ENCODE measurements at places on chromosomes 6 and 20.
A peak's percentile ranks its signal among the peaks of the same experiment; 100 is the strongest.

DNA sequence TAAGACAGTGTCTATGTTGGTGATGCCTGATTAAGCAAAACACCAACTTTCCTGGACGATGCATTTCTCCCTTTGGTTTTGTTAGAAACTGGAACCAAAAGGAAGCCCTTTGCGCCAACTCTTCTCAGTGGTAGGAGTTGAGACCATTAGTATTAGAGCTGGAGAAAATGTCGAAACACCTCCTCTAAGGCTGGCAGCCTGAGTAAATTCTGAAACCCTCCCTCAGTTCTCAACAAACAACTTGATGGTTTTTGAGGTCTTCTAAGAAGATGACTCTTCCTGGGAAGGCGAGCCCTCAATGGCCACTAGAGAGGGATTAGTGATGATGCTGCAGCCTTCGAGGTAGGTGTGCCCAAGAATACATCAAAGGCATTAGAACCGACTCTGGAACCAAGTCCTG lies 78.4 kb upstream of the CCN6 start:
- no peak for DNase-seq

- no peak for DNase-seq
These were observed 3.8 kb downstream of the GID8 start for GRCh38 chr20:62941792-62942191.

DNA sequence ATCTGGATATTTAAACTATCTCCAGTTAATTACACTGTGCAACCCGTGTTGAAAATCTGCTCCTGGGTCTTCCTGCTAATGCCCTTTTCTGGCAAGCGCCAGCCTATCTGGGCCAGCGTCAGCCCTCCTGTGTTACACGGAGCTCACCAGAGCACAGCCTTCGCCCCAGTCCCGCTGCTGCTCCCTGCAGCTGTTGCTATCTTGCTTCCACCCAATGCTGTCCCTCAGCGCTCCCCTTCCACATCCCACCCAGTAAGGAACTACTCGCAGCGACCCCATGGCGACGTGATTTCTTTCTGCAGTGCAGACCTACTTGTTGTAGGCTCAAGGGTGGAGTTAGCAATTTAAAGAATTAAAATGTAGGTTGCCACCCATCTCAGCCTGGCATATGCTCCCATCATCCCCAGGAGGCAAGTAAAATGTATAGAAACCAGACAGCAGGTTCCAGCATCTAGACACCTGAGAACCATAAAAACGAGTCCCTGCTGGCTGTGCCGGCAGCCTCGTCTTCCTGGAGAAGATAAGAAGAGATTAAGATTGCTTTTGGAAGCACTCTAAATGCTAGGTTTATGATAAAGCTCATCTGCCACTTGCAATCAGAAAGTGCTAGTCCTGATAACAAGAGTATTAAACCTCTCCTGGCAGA lies 254.3 kb upstream of the FOXQ1 start:
- DNase-seq, result no peak

DNA sequence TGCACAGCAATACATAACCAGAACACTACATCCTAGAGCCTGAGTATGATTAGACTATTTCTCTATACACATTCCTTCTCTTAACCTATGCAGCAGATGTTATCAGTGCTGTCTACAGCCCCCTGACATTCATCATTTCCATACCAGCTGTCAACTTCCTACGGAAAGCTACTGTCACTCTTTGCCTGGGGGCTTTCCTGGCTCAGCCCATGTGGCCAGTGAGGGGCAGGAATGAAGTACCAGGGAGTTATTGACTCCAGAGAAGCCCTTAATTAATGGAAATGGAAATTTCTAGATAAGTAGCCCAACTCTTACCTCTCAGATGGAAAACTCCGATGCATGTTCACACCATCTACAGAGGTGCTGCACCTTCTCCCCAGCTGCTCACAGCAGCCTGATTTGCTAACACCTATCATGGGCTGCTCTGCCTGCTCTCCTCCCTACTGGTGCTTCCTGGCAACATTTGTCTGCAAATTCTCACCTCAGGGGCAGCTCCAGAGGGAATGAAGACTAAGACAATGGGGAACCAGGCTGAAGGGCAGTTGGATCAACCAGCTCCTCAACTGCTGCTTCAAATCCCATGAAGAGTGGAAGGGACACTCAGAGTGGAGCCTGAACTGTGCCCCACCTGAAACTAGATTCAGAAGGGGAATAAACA lies 59.6 kb downstream of the LINC00237 start:
- DNase-seq, result no peak

GRCh38 chr6:53793318-53794136 lies 1.3 kb upstream of the LRRC1 start:
- DNase-seq, result peak; percentile 12

DNA sequence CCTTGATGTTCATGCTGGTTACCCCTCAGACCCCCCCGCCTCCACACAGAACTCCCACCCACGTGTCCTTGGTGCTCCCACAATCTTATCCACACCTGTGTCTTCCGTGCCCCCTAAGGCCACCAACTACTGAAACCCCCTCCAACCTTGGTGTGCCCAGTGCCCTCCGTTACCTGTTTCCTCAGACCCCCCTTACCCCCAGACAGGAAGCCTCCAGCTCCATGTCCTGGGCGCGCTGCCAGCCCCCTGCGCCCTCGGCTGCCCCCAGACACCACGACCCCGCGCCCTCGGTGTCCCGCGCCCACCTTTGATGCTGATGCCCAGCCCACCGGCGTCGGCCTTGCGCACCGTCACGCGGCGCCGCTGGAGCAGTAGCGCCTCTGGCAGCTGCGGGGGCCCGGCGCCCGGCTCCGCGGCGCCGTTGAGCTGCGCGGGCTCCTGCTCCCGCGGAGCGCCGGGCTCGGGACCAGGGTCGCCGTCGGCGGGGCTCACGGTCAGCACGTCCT lies 504 bp downstream of the SNTA1 start:
- DNase-seq, result no peak

GRCh38 chr6:117075218-117075617 lies 190.1 kb upstream of the VGLL2 start:
- DNase-seq, result no peak

DNA sequence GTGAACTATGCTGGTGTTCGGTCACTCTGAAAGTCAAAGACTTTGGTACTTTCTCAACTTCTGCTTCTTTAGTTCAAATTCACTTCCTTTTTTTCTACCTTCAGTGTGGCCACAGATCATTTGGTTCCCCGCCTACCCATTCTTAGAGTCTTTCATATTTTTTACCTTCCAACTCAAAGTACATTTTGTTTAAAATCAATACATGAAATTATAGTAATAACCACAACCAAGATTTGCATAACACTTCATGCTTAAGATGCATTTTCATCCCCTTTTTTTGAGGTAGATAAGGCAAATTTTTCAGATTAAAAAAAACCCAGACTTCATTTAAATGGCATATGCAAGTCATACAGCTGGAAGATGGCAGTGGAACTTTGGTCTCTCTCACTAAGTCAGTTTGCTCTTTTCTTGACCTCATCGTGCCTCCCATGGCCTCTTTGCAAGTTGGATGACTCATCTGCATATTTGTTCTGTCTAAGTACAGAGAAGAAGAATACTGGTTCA lies 11.9 kb upstream of the CNR1 start:
- DNase-seq, result no peak

DNA sequence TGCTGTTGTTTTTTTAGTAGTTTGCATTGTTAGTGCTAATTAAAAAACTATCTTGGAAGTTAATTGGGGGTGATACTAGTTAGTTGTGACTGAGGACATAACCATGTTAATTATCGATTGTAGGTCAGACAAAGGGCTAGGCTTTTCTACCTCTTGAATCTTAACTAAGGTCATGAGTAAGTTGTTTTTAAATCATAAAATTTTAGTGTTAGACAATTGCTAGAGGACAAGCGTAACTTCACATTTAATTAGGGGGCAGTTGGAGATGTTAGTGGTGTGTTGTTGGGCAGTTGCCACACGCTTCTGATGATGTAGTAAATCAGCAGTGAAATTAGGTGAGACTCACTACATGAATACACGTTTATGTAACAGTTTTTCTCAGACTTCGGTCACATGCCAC lies 619.1 kb upstream of the FLRT3 start:
- DNase-seq, result no peak

DNA sequence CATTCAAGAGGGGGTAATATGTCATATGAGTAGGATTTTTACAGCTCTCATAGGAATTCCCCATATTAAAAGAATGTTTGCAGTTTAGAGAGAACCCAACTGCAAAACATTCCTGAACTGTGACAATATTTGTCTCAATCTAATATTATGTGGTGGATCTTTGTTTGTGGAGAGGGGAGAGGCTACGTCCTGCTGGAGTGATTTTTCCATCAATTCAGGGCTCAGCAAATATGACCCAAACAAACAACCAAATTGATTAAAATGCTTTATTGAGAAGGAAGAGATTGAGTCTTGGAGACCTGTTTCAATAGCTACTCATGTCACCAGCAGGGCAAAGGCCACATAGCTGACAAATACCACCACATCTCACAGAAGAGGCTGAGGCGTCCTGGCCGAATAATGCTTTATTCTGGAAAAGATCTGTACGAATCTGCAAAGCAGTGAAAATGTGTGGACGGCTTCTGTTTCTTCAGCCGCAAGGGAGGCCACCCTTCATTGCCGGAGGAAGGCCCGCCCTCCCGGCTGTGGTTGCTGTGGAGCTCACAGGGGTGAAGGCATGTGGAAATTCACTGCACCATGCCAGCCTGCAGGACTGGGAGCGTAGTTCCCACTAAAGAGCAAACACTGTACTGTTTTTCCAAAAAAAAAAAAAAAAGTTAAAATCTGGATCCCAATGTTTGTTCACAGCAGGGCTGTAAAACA lies 89.7 kb upstream of the QKI start:
- DNase-seq, result peak; percentile 54

DNA sequence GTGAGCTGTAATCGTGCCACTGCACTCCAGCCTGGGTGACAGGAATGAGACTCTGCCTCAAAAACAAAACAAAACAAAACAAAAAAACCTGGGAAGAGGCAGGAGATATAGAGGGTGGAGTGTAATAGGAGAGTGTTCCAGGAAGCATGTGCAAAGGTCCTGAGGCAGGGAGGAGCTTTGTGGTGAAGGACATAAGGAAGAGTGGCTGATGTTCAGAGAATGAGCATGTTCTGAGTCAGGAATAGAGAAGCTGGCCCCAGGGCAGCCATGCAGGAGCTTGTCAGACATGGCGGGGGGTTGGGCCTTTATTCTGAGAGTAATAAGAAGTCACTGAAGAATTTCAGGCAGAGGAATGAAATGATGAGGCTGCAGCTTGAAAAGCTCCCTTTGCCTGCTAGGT lies 337.0 kb downstream of the CDH26 start:
- no peak for DNase-seq

DNA sequence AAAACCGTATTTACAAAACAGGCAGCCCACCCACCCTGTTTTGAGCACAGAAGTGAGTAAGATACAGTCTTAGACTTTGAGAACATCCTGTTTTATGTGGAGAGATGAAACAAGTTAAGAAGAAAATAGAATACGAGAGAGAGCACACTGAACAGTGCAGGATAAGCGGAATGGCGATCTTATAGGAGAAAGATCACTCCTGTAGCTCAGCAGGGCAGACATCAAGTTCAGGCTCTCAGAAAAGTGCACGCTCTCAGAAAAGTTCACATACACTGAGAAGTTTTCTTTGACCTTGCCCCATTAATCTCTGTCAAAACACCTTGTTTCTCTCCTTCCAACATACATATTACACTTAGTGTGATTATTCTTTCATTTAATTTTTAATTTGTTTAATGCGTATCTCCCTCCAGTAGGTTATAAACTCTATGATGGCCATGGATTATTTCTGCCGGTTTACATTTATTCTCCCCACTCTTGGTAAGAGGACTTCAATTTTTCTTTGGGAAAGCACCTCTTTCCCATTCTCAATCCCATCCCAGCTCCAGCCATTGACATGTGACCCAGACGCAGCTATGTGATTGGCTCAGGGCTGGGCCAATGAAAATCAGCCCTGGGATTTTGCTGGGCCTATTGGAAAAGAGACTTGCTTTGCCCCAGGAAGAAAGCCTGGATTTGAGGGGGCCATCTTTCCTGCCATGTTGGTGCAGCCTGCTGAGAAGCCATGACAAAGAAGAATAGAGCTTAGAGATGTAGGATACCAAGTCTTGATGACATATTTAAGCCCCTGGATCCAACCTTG lies 16.2 kb downstream of the KCNB1 start:
- no peak for DNase-seq

DNA sequence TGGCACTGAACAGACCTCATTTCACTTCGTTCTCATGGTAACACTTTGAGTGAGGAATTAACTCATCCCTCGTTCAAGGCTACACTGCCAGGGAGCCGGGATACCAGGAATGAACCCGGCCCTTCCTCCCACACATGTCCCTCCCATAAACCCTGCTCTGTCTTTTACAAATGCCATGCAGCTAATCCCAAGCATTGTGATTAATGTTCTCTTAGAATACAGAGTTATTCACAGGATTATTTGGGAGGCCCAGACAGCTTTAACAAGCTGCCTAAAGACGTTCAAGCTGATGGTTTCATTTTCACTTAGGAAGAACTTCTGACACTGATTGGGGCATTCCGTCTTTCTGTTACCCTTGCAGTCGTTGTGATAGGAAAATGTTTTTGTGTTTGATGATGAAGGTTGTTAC lies 42.5 kb upstream of the CD83 start:
- DNase-seq, result peak; percentile 33

DNA sequence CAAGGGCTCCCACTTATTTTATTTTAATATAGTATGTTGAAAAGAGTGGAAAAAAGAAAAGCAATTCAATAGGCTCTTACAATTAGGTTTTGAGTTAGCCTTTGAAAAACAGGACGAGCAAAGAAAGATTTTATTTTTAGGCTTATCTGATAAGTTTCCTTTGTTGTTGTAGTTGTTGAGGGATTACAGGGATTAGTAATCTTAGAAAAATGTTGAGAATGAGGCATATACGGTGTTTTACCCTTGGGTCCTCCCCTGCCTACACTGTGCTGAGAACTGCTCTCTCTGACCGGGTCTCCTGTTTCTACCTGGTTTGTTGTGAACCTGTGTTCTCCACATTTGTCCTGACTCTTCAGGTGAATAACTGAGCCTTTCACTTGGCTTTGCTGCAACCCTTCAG lies 16.7 kb downstream of the TRAPPC3L start:
- DNase-seq, result no peak

GRCh38 chr6:24251339-24251738 lies 106.5 kb downstream of the DCDC2 start:
- DNase-seq, result no peak

- no peak for DNase-seq
These were observed 7.3 kb upstream of the DSP start for GRCh38 chr6:7534192-7534591.

GRCh38 chr20:19974630-19975435 lies 42.3 kb upstream of the NAA20 start:
- DNase-seq, result peak; percentile 93

DNA sequence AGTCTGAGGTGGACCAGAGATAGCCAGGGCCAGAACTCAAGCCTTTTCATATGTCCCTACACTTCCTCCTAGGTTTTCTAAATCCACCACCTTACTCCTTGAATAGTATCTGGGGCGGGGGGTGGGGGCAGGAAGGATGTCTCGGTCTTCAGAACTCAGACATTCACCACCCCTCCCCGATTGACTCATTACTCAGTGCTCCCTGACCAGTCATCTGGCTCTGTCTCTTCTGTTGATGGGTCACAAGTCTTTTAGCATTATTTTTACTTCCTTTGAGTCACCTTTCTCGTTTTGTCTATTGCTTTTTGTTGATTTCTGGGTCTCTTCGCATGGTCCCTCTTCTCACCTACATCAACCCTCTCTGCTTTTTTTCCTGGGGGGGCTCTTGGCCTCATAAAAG lies 23.3 kb downstream of the NOX3 start:
- DNase-seq, result no peak

GRCh38 chr6:98041921-98042320 lies 758.9 kb upstream of the MMS22L start:
- DNase-seq, result no peak

- no peak for DNase-seq
These were observed 6.1 kb upstream of the CCND3 start for GRCh38 chr6:41947581-41948220.

Measured in myocyte (in vitro differentiated cells).